ENCODE measurements at places on chromosomes 16 and 17.
A peak's percentile ranks its signal among the peaks of the same experiment; 100 is the strongest.

DNA sequence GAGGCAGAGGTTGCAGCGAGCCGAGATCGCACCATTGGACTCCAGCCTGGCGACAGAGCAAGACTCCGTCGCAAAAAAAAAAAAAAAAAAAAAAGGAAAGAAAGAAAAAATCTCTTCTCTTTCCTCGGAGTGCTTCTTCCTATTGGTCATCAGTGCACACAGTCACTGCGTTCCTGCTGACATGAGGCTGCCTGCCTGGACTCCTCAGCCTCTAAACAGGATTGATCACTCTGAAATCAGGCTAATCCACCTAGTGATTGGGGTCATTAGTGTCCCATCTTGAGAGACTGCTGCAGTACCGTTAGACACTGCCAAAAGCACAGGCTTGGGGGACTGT, 30.8 kb downstream of the PLCD3 start:
- DNase-seq = no peak

GRCh38 chr16:86240716-86241363, 269.5 kb upstream of the FOXF1 start:
- DNase-seq = no peak

- DNase-seq = no peak
These were observed 26.1 kb upstream of the MLKL start for GRCh38 chr16:74726716-74727115.

GRCh38 chr17:69535016-69535570, 120.6 kb downstream of the MAP2K6 start:
- no peak for DNase-seq

- DNase-seq = peak; percentile 52
These were observed 33.9 kb downstream of the BAHCC1 start for GRCh38 chr17:81428948-81429774.

DNA sequence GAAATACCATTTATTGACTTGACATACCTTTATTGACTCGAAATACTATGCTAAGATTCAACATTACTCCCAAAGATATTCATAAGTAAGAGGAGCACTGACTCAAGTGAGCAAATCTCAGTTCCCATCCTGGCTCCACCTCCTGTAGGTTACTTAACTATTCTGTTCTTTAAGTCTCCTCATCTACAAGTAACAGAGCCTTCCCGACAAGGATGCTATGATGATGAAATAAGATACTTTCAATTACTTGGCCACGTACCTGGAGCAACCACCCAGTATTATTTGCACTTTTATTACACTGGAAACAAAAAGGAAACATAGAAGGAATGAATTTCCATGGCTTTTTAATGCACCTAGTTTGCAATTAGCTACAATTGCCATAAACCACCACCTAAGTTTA, 16.3 kb downstream of the KANSL1 start:
- DNase-seq = no peak

DNA sequence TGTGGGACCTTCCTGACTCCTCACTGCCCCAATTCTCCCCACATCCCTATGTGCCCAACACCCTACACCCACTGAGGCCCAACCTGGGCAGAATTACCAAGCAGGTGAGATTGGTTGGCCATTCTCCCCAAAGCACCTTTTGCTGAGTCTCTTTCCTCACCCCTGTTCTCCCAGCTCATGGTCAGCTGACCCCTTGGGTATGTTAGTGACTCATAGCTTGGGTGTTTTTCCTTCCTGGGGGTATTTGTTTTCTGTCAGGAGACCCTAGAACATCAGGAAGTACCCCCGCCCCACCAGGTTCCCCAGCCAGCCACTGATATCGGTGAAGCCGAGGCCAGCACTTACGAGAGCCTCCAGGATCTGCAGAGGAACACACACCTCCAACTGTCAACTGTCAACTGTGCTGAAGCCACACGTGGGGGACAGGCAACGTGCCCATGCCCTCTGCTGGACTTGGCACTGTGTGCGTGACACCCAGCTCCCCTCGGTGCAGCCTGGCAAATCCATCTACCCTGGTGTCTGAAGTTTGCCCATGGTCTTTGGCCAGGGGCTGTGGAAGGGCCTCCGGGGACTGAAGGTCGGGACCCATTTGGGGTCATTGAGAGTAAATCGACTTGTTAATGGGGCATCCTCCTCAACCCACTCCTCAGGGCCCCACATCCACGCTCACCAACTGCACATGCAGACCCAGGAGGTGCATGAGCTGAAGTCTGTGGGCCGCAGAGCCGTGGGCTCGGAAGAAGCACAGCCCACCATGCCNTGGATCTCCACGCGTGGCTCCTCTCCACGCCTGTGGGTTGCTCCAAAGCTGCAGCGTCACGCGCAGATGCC, 53.1 kb downstream of the METRNL start:
- no peak for DNase-seq

- DNase-seq = no peak
These were observed 7.1 kb downstream of the TFAP4 start for GRCh38 chr16:4265676-4266075.

DNA sequence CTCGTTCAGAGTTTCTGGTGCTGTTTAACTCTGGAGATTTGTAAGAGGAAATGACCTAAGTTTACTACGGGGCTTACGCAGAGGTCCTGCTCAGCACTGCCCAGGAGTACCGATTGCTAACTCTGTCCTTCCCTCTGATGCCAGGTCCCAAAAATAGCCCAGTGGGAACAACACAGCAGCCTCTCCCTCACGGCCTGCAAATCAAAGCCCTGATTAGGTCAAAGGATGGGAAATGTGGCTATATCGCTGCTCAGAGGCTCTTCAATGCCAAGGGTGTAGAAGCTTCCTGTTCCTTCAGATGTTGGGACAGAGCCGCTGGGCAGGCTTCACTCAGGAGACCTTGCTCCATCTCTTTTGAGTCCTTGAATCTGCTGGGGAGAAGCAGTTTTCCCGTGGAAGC, 174.2 kb upstream of the KCNJ16 start:
- no peak for DNase-seq

- no peak for DNase-seq
These were observed 8.1 kb downstream of the CDC6 start for GRCh38 chr17:40295488-40296436.

DNA sequence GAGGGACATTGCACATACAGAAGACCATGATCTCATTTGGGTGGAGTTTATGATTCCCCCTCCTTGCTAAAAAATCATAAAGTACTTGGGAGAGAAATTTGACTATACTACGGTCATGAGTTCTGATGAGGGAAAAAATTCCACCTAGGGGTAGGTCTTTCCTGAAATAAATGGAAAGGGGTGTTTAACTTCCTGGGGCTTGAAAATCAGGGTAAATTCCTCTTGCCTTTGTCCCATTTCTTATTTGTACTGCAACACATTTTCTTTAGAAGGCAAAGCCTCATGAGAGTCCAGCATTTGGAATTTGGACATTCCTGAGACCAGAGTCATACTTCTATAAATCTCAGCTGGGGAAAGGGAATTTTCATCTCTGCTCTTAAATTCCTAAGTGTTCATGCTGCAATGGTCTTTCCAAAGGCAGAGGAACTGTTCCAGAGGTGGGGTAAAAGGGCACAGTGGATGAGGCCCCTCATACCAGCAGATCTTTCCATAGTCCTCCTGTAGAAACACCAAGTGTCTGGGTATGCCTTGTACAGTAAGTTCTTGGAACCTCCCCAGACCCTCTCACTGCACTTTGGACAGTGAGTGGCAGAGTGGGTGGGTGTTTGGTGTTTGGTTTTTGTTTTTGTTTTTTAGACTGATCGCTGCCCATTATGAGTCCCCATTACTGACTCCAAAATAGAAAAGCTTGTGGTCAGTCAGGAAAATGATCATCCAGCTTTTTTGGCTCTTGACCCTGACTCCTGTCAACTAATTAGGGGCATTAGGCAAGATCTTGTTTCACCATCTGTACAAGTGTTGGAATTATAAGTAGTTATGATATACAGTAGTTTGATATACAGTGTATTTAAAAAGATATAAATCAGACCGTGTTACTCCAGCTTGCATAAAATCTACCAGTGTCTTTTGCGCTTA, 6.0 kb downstream of the LYRM1 start:
- DNase-seq = no peak
